ENCODE measurements at places on chromosomes 11 and 22. TPM values are rescaled to one million over a fixed set of nuclear protein-coding genes. Genes with fewer than 3 reads are reported as not detected.
A peak's percentile ranks its signal among the peaks of the same experiment; 100 is the strongest.

NXPE4 gene
- total RNA-seq, result not detected

EHF gene
- not detected for total RNA-seq

C22orf15 gene
- total RNA-seq, result not detected

NPAS4 gene
- total RNA-seq, result not detected

HYOU1 gene
- total RNA-seq, result 143 TPM

UBQLNL gene
- not detected for total RNA-seq

BIRC3 gene
- 0.27 TPM for total RNA-seq

TRIM49D1 gene
- total RNA-seq, result not detected

EFEMP2 gene
- 0.33 TPM for total RNA-seq

PNPLA5 gene
- not detected for total RNA-seq

SYT12 gene
- total RNA-seq, result 0.08 TPM

MS4A10 gene
- total RNA-seq, result not detected

RAG2 gene
- total RNA-seq, result not detected

PKP3 gene
- total RNA-seq, result 2.4 TPM

RIMBP3C gene
- total RNA-seq, result 0.31 TPM

TYR gene
- not detected for total RNA-seq

DNA sequence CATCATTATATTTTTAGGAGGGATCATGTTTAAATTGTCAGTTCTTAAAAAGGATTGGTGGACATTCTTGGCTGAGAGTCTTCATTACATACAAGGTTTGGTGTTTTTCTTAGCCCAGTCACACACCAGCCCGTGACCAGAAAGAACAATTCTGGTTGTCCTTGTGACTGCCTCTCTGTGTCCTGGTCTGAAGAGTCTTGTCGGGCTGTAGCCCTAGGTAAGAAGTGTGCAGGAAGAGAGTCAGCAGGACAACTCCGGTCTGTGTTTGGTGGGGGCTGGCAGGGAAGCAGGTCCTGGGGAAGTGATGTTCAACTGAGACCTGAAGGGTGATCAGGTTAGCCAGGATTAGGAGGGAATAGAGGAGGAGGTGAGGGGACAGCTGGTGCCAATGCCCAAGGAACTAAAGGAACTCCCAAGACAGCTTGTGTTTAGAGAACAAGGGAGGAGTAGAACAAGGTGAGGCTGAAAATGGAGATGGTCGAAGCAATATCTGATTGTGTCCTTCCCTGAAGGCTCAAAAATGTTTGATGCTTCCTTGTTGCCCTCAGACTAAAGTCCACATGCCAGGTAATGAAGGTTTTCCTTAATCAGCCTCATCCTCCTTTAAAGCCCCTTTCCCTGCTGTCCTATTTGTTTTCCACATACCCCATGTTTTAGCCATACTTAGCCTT lies 65.3 kb upstream of the ADORA2A start:
- DNase-seq, result no peak

DNA sequence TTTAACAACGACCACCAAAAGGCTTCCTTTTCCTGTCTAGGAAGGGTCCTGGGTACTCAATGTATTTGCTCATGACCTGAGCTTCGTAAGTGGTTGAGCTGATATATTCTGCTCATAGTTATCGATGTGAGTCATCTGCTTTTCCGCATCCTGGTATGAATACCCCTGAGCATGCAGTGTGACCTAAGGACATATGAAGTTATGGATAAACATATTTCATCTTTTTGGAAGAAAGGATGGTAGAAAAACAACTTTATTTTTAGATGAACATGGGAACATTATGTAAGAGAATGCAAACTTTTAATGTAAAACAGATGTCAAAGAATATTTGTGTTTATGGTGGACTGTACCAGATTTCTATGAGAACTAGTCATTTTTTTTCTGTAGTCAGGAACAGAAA lies 28.4 kb downstream of the TRPC6 start:
- no peak for DNase-seq

DNA sequence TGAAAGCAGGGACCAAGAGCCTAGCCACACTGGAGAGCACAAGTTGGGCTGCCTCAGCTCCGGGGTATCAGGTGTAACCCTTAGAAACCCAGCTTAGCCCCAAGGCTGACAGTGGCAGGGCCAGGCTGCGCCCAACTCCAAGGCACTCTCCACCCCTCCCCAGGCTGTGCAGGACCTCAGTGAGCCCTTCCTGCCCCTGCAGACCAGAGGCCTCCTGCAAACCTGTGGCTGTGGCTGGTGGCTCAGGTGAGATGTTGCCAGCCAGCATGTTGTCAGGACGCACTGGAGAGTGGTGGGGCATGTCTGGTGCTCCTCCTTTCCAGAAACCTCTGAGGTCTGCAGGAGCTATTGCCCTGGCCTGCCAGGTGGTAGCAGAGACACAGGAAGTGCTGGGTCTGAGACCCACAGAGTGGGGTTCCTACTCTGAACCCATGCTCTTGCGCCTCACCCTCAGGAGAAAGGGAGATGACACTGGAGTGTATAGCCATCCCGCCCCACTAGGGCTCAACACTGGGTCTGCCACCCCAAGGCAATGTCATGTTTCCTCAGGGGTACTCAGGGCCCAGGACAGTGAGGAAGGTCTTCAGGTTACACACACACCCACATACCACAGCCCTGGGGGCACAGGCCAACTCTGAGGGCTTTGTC lies 2.4 kb upstream of the SCARF2 start:
- DNase-seq, result no peak

- no peak for DNase-seq
Observed at GRCh38 chr11:87307101-87307500, 269.4 kb downstream of the TMEM135 start.

- no peak for DNase-seq
Observed at GRCh38 chr11:22869325-22869724, 9.1 kb upstream of the CCDC179 start.

GRCh38 chr11:69963533-69964246 lies 114.4 kb upstream of the ANO1 start:
- no peak for DNase-seq

GRCh38 chr11:90349731-90350130 lies 126.9 kb upstream of the CHORDC1 start:
- no peak for DNase-seq

GRCh38 chr11:111935317-111936039 lies 1.7 kb upstream of the DIXDC1 start:
- no peak for DNase-seq

DNA sequence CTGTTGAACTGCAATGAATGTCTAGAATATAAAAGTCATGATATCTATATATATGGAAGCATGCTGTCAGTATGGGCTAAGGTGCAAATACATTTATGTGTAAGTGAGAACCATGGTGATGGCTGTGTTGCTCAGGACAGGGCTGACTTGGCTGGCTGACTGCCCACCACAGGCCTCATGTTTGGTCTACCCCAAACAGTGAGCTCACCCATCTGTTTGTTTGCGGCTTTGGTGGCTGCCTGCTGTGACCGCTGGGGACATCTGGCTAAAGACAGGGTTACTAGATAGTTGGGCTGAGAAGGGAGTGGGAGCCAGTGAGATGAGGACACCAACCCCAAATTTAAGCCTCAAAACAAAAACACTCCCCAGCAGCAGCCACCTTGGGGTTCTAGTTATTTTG lies 6.3 kb downstream of the CD44 start:
- peak; percentile 94 for DNase-seq

DNA sequence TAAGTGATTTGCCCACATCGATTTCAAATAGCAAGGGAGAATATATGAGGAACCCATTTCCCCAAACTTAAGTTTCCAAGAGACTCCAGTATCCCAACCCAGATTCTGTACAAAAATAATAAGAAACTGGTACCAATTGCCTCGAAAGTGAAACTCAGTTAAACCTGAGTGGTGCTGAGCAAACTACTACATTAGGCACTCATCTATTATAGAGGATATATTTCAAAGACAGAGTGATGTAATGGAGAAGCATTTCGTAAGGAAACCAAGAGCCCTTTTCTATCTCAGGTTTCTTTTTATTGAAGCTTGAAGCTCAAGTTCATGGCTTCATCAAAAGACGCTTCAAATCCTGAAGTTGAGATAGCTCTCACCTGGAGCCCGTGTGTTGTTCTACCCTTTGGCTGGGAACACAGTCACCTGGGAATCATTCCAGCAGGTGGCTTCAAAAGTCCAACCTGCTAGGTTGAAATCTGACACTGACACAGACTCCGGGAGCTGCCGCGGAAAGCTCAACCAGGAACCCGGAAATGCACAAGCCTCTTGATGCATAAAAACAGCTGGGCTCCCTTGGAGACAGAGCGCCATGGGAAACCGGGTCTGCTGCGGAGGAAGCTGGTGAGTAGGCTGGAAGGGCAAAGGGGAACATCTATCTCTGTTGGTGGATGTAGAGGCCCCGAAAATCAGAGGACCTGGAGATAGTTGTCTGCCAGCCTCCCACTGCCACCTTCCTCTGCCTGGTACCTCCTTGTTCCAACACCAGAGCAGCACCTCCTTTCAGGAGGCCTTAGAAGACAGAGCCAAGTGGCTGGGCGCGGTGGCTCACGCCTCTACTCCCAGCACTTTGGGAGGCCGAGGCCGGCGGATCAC lies at the start of gene C11orf52:
C11orf52 (plus strand) TSS at position 524 of the 867 bp plus-strand sequence; CDS start at position 584, 60 bp downstream.
- no peak for DNase-seq

DNA sequence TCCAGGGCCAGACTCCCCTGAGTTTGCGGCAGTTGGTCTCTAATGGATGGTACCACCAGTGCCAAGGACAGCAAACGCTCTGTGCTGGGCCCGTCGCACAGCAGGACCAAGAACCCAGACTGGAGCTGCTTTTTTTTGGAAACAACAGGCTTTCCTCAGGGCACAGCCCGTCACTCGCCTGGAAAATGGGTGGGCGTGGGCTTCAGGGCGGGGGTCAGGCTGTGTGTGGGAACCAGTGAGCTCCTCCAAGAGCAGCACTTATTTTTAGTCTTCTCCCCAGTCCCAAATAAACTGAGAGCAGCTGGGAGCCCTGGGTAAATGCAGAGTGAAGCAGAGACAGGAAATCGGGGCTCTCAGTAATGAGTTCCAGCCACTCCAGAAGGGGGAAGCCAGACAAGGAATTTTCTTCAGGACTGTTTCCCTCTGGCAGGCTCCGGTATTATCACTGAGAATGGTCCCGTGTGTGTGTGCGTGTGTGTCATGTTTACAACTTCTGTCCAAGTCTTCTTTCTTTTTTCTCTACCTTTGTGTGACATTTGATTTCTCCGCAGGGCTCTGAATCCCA lies 63.0 kb downstream of the PPFIBP2 start:
- DNase-seq, result no peak

DNA sequence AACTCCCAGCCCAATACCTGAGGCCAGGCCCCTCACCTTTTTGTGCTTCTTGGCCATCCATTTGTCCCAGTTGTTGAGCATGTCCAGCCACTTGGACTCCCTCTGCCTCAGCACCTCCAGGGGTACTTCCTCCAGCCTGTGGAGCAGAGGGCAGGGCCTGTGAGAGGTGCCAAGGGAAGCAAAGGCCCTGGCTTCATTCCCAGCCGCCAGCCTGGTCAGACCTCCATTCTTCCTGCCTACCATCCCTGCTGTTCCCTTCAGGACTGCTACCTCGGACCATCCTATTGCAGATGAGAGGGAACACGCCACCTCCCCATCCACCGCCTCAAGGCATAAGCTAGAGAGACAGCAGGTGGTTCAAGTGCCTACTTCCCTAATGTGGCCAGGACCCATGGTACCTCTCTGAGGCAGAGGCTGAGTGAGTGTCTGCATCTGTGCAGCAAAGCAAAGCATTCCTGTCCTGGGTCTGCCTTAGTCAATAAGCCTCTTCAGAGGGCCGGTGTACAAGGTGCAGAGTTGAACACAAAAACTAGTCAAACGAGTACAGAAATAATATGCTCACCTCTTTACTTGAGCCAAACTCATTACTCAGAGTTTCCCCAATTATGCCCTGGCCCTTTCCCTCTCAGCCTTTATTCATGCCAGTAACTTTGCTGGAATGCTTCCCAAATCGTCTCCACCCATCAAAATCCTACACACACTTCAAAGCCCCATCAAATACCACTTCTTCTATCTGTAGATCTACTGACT lies 15.4 kb upstream of the CASTOR1 start:
- no peak for DNase-seq

DNA sequence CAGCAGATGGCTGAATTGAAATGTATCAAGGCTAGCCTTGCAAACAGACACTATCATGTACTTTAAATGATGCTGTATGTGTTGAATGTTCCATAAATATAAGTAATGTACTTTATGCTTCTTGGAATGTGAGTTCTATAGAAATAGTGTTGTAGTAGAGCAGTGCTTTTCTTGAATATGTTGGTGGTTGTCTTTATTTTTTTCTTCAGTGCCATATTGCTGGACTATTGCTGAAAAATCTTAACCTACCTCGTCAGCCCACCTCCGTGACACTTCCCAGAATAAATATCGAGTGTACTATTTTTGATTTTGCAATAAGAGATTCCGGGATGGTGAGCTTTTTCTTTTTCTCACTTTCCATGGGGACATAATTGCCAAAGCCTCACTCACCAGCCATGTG lies 153.9 kb downstream of the NAV2 start:
- no peak for DNase-seq

GRCh38 chr11:127412722-127413380 lies 412.3 kb upstream of the KIRREL3 start:
- no peak for DNase-seq

GRCh38 chr22:19168088-19168890 lies 10.2 kb downstream of the SLC25A1 start:
- DNase-seq, result no peak

DNA sequence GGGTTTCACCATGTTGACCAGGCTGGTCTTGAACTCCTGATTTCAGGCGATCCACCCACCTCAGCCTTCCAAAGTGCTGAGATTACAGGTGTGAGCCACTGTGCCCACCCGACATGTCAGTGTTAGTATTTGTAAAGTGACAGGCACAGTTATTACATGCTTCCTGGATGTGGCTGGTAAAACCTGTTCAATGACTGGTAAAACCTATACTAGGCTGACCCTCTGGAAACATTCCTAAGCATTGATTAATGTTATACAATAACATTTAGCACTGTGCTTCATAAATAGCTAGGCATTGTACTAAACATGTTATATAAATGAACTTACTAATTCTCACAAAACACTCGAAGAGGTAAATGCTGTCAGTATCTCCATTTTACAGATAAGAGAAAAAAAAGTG lies 20.9 kb upstream of the JHY start:
- DNase-seq, result no peak

DNA sequence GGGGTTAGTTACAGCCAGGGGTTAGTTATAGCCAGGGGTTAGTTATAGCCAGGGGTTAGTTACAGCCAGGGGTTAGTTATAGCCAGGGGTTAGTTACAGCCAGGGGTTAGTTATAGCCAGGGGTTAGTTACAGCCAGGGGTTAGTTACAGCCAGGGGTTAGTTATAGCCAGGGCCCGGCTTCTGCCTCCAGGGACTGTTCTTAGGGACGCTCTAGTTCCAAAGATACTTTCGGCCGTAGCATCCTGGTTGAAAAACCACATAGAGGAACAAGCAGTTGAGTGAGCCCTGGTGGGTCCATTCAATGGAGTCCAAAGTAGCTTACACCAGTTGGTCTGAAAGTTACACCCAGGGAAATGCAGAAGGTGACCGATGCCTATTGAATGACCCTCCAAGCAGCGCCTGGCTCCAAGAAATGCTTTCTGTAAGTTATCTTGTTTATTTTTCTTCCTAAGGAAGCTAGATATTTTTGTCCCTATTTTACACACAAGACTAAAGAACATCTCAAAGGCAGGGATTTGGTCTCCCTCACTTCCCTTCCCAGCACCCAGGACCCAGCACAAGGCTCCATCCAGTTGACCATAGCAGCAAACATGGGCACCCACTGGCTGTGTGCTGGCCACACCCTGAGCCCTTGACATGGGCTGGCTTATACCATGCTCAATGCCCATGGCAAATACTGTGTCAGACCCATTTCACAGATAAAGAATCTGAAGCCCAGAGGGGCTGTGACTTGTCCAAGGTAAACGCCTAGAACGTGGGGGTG lies 49.7 kb upstream of the SHISAL1 start:
- DNase-seq, result no peak

Data from H4 (cell line).